ENCODE measurements at places on chromosomes 12 and 14. TPM values are rescaled to one million over a fixed set of nuclear protein-coding genes. Genes with fewer than 3 reads are reported as not detected.

GRCh38 chr12:102438047-102438826, 42.1 kb downstream of the IGF1 start:
- DNase-seq: no peak

DNA sequence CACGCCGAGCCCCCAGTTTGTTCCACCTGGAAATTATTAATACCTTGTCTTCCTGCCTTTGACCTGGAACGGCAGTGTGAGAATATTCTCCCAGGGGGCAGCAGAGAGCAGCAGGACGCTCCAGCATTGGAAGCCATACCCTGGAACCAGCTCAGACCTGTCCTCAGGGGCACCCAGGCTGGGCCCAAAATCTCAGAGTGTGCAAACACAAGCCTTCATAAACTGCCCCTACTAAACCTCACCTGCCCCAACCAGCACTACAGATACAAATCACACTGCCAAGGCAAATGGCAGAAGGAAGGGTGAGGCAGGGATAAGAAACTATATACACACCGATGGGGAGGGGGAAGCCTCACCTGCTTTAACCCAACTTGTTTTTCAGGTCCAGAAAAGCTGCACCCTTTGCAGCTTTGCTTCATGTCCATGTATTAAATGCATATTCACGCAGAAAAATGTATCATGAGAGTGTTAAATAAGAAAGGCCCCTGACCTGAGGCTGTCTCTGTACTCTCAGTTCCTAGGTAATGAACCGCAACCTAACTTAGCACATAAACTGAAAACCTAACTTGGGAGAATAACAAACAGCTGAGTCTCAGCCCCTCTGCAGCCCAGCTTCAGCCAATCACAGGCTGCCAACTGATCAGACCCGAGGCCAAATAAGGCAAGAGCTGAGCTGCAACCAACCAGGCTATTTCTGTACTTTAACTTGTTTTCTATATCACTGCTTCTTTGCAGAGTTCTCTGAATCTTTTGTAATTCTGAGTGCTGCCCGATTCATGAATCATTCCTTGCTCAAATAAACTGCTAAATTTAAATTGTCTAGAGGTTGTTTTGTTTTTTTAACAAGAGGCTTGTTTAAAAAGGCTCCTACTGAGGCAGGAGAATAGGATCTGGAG, 130.1 kb downstream of the SPTSSA start:
- peak; percentile 8 for DNase-seq

- no peak for DNase-seq
These were observed 25.7 kb upstream of the TC2N start for GRCh38 chr14:91893007-91893406.

DNA sequence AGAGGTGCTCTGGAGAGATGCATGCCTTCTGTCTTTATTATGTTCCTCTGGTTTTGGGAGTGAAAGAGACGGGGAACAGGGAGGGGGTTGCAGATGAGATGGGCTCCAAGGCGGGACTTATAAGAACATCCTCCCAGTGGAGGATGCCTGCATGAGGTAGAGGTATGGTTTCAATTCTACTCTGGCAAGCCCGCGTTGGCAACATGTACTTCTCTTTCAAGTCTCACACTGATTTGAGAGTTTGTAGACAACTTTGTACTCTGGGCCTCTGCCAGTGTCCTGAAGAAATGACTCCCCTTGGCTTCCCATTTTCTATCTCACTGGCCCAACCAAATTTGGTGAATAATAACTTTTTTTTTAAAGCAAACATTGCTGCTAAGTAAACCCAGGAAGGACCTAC, 121.3 kb downstream of the C12orf75 start:
- no peak for DNase-seq

DNA sequence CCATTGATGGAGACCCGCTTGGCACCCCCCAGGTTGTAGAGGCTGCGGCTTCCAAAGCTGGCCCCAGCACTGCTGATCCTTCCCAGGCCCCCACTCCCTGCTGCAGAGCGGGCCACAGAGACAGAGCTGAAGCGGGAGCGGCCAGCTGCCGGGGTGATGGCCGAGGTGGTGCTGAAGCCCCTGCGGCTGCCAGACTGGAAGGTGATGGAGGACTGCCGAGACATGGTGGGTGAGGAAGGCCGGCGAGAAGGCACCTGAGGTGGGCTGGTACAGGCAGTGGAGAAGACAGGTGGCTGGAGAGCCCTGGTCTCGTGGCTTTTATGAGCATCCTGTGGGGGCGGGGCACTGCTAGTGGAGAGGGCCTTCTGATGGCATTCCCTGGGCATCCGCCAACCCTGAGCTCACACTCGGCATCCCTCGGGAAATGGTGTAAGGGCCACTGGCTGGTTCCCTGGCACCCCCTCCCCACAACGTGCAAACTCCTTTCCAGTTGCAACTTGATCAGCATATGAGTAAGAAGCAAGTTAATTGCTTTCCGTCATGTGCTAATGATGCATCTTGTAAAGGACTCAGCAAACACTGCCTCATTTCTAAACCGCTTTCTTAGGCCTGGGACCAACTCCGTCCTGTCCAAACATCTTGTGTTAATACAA, at the start of gene KRT75:
KRT75 (minus strand) TSS at position 291 of the 653 bp plus-strand sequence; CDS start at position 224, 67 bp downstream.
- no peak for DNase-seq

GRCh38 chr12:115885040-115885690, 392.3 kb downstream of the MED13L start:
- no peak for DNase-seq

DNA sequence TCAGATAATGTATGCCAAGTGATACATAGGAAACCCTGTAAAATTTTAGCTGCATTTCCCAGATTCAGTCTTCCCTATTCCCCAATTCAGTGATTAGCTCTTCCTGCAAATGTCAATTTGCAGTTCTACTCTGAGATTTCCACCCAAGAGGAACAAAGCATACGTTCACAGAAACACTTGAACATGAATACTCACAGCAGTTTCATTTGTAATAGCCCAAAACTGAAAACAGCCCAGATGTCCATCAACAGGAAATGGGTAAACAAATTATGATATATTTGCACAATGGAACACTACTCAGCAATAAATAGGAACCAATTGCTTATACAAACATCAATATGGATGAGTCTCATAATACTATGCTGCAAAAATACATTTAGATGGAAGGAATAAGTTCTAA, 194.2 kb downstream of the GXYLT1 start:
- no peak for DNase-seq

GRCh38 chr12:93080452-93080851, 151.4 kb upstream of the EEA1 start:
- no peak for DNase-seq

- no peak for DNase-seq
These were observed 28.3 kb upstream of the INF2 start for GRCh38 chr14:104661086-104661485.

- DNase-seq: no peak
These were observed 102.2 kb downstream of the KIF26A start for GRCh38 chr14:104240434-104241157.

DNA sequence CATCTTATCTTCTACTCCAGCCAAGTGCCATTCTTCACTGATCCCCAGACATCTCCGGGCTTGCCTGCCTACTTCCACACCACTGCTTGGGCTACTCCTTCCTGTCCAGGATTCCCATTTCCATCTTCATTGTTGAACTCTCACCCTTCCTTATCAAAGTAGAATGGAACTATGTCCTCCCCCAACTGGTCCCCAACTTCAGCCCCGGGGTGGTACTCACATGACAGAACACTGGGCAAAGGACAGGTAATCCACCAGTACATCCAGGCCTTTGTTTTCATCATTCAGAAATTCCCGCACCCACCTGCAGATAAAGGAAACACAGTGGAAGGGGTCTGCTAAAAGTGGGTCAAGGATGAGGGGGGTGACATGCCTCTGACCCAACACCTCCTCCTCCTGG, 38.4 kb downstream of the PRPF40B start:
- DNase-seq: no peak

DNA sequence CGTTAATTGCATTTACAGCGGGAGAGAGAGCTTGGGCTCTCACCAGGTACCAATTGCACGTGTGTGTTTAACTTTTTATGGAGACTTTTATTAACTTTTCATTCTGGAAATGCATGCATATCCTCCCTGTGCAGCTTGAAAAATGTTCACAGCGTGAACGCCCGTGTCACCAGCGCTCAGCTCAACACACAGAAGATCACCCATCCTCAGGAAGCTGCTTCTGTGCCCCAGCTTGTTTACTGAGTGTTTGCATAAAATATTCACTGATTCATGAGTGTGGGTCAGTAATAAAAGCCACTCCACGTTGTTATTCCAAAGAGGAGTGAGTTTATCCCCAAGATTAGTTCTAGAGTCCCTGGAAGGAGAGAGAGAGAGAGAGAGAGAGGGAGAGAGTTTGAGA, 75.5 kb upstream of the FZD10 start:
- no peak for DNase-seq

- peak; percentile 34 for DNase-seq
These were observed 35.8 kb downstream of the IL31 start for GRCh38 chr12:122138181-122138580.

GRCh38 chr14:32203928-32204357, 874 bp upstream of the RNU6-8 start:
- peak; percentile 28 for DNase-seq

DNA sequence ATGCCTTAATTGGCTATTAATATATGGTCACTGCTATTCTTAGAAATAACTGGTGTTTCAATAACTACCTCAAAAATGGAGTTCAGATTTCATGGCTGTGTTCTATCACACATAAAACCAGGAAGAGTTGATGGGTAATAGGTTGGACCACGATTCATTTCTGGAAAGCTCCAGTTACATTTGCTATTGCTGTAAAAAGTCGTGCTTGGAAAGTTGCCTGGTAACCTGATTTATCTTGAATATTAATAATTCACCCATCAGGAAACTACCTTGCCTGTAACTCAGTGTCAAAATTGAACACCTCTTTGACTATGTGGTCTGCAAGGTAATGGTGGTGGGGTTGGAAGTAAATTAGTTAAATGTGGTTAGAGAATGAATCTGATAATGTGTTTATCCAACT, 104.7 kb upstream of the IFNG-AS1 start:
- no peak for DNase-seq

DNA sequence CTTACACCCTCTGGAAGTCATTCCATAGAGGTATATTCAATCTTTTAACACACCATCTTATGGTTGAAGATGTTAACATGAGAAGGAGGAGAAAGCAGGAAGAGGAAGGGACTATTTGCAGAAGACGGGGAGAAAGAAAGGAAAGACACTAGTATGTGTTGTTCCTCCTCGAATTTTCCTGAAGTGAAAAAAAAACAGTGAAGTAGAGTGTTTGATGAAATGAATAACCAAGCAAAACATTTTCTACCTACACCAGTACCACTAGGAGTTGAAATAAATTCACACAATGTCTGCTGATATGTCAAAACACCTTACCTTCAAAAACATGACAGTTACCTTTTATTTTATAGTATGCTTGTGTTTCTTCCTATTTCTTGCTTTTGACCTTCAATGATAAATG, 1.4 kb upstream of the CNOT2 start:
- no peak for DNase-seq

GRCh38 chr14:63677891-63678379, 36.3 kb upstream of the WDR89 start:
- no peak for DNase-seq

GRCh38 chr12:55044135-55044534, 24.4 kb downstream of the NEUROD4 start:
- DNase-seq: no peak

- DNase-seq: no peak
These were observed 61.6 kb upstream of the GZMB start for GRCh38 chr14:24695265-24696241.

- DNase-seq: peak; percentile 50
These were observed 73.2 kb downstream of the NUAK1 start for GRCh38 chr12:106065506-106065905.

DNA sequence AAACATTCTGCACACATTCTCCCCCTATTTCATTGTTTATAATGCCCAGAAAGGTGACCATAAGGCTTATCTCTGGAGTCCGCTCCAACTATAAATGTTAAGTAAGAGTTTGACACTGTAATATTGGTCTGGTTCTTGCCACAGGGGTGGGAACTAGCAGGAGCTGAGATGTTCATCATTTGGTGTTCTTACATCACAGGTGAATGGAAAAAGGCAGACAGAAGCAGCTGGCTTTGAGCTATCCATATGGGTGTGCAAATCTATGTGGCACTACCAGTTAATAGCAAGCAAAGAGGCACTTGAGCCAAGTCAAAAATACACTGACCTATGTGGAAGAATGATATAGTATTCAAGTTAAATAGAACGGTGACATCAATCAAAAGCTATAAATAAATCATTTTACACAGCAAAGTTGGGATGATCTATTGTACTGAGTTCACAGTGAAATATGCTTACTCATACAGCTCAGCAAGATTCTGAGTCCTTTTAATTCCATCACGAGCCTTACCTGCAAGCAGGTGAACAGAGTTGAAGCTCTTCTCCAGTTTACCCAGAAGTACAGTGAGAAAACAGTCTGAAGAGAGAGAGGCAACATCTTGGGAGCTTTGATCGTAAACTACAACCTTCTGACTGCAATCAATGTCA, 43.2 kb downstream of the DUSP16 start:
- DNase-seq: no peak

DNA sequence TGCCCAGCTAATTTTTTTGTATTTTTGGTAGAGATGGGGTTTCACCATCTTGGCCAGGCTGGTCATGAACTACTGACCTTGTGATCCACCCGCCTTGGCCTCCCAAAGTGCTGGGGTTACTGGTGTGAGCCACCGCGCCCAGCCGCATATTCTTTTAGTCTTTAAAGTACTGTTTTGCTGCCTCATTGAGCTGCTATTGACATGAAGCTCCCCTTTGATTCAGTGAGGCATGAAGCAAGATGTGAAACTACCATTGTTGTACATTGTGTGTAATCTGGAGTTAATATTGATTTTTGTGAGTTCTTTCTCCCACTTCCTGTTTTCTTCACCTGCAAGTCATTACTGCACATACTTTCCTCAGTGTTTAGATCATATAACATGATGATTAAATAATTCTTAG, 80.8 kb downstream of the MNAT1 start:
- no peak for DNase-seq

- no peak for DNase-seq
These were observed 7.8 kb downstream of the IKZF4 start for GRCh38 chr12:56028511-56029165.

DNA sequence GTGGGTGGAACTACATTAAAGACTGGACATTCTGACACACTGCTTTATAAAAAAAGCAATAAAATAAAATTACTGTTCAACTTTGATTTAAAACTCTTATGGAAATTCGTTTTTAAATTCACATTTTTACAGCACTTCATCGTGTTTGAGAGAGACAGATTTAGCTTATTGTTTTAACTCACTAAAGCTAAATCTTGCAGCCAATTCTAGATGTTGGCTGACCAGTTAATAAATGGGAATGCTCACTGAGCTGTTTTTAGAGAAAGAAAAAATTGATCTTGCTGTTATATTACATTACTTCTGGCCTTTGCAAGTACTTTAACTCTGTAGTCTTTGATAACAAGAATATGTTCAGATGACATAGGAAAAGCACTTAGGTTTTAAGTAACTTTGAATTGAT, 157.1 kb downstream of the PLCZ1 start:
- DNase-seq: no peak

The GRIP1 gene
- total RNA-seq: 58.6 TPM

The GLT1D1 gene
- total RNA-seq: 7.0 TPM

The SPX gene
- 1.5 TPM for total RNA-seq

The DBX2 gene
- total RNA-seq: 0.73 TPM

The CISTR gene
- not detected for total RNA-seq

The BIN2 gene
- 1.1 TPM for total RNA-seq

The CLEC2A gene
- not detected for total RNA-seq

The SLC2A14 gene
- 2.3 TPM for total RNA-seq

The ITGB7 gene
- not detected for total RNA-seq

The HNF1A gene
- not detected for total RNA-seq

The CMA1 gene
- total RNA-seq: not detected

The ADAM21 gene
- total RNA-seq: 0.18 TPM

The ZDHHC22 gene
- total RNA-seq: 9.8 TPM

The KRT77 gene
- total RNA-seq: 0.09 TPM

The PROX2 gene
- total RNA-seq: not detected

Measured in cerebellum (tissue), 4 donors.